ENCODE measurements at places on chromosomes 12 and 14. TPM values are rescaled to one million over a fixed set of nuclear protein-coding genes. Genes with fewer than 3 reads are reported as not detected.

GRCh38 chr12:100026241-100026640, 41.5 kb upstream of the ANKS1B start:
- no peak for DNase-seq
- H3K27ac ChIP-seq: no peak overlapping the region
- no peak overlapping the region for H3K4me3 ChIP-seq
- peaks cover 11% of the 10 kb centered on the region for H3K36me3 ChIP-seq

DNA sequence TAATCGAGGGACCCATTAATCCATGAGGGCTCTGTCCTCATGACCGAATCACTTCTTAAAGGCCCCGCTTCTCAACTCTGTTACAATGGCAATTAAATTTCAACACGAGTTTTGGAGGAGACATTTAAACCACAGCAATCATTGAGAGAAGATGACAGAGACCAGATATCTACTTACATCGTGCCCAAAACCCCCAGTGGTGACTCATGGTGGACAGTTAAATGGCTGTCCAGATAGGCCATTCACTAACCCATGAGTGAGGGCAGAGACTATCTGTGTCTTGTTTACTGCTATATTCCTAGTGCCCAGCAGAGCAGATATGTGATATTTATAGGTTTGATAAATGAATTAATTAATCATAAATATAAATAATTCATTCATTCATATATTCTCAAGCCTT, 20.0 kb upstream of the FLVCR2 start:
- H3K36me3 ChIP-seq: no peaks in the 10 kb centered on the region
- no peak overlapping the region for H3K4me3 ChIP-seq
- H3K27ac ChIP-seq: no peak overlapping the region
- H3K27me3 ChIP-seq: peaks cover 11% of the 10 kb centered on the region
- peaks cover 5% of the 10 kb centered on the region for H3K4me1 ChIP-seq

- H3K27ac ChIP-seq: no peak overlapping the region
- no peaks in the 10 kb centered on the region for H3K27me3 ChIP-seq
- DNase-seq: no peak
- no peaks in the 10 kb centered on the region for H3K4me1 ChIP-seq
These were observed 74.9 kb downstream of the SPTB start for GRCh38 chr14:64804754-64805260.

- H3K27ac ChIP-seq: peak overlapping the region; percentile 79
- H3K27me3 ChIP-seq: no peaks in the 10 kb centered on the region
- no peak for DNase-seq
- no peak overlapping the region for H3K4me3 ChIP-seq
- peaks cover 18% of the 10 kb centered on the region for H3K4me1 ChIP-seq
- H3K36me3 ChIP-seq: peaks cover 7% of the 10 kb centered on the region
These were observed 59.7 kb downstream of the LGMN start for GRCh38 chr14:92688434-92689375.

DNA sequence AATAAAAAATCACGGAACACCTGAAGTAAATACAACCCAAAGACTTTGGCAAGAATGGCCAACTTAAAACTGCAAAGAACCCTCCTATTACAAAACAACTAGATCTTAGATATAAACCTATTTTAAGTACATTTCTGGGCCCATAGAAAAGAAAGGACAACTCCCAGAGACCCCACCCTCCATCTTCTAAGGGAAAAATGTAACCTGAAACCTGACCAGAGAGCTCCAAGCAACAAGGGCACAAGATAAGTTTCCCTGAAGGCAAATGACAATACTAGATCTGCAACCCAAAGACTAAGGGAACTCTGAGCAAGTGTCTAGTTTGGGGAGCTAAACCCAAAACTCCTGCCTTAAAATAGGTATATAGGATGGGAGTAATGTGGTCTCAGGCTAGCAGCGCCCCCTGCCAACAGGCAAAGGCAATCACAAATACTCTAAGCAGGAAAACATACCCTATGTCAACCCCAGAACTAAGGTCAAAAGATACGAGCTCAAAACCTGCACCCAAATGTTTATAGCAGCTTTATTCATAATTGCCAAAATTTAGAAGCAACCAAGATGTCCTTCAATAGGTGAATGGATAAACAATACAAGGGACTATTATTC, 218.9 kb downstream of the ITPR2 start:
- no peak overlapping the region for H3K4me3 ChIP-seq
- no peak overlapping the region for H3K27ac ChIP-seq
- H3K36me3 ChIP-seq: no peaks in the 10 kb centered on the region

DNA sequence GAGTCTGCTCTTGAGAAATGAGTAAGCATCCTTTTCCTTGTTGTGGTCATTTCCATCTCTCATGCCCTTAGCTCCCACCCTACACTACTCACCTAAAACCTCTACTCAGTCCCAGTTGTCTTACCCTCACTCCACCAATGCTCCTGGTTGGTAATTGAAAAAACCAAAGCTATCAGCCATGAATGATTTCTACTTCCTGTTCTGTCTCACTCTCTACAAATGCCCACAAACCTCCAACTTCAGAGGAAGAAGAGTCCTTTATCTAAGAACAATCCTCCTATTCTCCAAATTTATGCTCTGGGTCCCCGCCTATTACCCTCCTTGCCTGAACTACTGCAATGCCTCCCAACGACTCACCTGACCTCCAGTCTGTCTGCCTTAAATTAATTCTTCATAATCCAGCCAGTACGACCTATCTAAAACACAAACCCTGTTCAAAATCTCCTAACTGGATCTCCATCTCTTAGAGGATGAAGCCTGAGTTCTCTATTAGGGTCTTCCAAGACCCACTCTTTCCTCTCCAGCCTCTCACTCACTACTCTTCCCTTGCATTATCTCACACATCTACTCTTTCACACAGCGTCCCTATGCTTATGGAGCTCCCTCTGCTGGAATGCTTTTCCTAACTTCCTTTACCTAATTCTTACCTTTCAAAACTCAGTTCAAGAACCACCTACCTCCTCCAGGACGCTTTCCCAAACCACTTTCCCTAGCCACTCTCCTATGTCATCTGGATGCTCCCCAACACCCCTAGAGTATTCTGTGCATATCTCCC, 2.2 kb downstream of the DHRS1 start:
- DNase-seq: no peak
- H3K27ac ChIP-seq: peak overlapping the region; percentile 90
- H3K27me3 ChIP-seq: no peaks in the 10 kb centered on the region
- H3K36me3 ChIP-seq: peaks cover 13% of the 10 kb centered on the region
- peaks cover 53% of the 10 kb centered on the region for H3K4me1 ChIP-seq

- H3K27ac ChIP-seq: no peak overlapping the region
- H3K27me3 ChIP-seq: no peaks in the 10 kb centered on the region
- no peak overlapping the region for H3K4me3 ChIP-seq
- DNase-seq: no peak
- H3K36me3 ChIP-seq: peaks cover 4% of the 10 kb centered on the region
- H3K4me1 ChIP-seq: peaks cover 4% of the 10 kb centered on the region
These were observed 181.9 kb upstream of the SLC38A2 start for GRCh38 chr12:46554460-46554859.

DNA sequence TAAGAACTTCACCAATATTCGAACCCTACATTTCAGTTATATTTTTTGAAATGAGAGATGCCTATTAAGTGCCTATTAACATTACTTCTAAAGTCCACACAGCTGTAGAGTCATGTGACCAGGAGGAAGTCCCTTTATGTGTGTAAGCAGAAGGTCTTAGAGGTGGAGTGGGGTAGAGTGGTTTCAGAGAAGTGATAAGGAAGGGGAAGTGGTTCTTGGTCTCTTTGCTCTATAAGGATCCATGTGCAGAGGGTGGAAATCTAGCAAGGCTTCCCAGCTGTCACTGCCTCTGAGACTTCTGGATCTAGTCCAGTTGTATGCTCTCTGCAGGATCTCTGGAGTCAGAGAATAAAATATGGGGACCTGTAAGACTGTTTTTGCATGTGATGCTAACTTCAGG, 673.9 kb downstream of the FLRT2 start:
- DNase-seq: peak; percentile 18
- peaks cover 28% of the 10 kb centered on the region for H3K4me1 ChIP-seq
- H3K27ac ChIP-seq: peak overlapping the region; percentile 12

WIF1 gene
- not detected for polyA plus RNA-seq

ZBTB39 gene
- polyA plus RNA-seq: 2.6 TPM

Measured in naive B cell (primary cell).